ENCODE measurements at places on chromosomes 7 and 10.

DNA sequence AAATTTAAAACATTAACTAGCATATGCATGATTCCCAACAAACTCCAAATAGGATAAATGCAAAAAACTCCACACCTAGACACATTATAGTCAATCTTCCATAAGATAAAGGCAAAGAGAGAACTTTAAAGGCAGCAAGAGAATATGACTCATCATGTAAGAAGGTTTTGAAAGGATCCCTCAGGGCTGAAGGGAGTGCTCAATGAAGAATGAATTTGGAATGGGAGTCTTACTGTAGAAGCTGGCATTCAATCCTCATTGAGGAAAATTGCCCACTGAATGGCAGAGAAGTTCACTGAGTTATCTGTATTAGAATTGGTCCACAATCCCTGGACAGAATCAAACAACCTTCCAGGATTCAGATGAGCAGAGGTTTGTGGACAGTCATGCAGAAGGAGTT, 26.1 kb upstream of the ZNF365 start:
- no peak for DNase-seq

- DNase-seq = no peak
Measured at GRCh38 chr10:30540276-30540675, 89.3 kb downstream of the LYZL2 start.

GRCh38 chr10:121595806-121596688, 2.2 kb downstream of the FGFR2 start:
- no peak for DNase-seq

- DNase-seq = no peak
Measured at GRCh38 chr7:151372612-151373265, 31.1 kb downstream of the NUB1 start.

GRCh38 chr10:103433858-103434257, 18.3 kb downstream of the CALHM2 start:
- DNase-seq = no peak

DNA sequence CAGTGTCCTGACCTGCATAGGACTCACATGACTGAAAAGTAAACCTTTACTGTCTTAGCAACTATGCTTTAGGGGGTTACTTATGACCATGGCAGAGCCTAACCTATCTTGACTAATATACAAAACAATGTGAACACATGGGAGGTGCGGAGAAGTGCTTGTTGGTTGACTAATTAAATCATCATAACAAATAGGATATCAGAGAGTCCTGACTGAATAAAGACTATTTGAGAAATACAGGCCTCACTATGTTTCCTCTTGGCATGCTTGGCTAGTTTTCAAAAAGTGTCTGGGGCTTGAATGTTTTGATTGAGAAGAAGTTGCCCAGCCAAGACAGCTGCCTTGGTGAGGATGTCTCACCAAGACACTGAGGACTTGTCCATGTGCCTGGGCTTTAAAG, 104.4 kb upstream of the PHYHIPL start:
- DNase-seq = no peak

DNA sequence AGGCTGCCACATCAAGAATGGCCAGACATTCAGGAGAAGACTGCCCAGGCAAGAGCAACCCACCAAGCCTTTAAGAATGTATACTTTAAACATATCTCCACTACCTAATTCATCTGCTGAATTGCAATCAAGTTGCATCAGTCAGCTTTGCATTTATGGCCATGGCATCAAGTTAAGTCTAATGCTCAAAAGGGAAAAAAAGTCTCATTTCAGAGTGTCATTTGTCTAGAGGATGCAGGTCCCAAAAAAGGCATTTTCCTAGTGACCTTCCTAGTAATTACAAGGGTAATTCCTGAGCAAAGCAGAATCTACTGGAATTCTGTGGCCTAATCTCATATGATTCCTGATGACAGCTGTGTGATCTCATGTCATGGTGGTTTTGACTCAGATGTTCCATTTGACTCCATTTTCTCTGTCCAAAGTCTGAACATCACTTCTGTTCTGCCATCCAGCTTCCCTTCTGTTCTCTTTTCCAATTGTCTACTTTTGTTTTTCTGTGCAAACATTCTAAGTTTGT, 7.3 kb upstream of the CABCOCO1 start:
- no peak for DNase-seq

- DNase-seq = no peak
Measured at GRCh38 chr7:32264702-32265284, 194.6 kb upstream of the PDE1C start.

- no peak for DNase-seq
Measured at GRCh38 chr7:90843472-90843871, 247.4 kb downstream of the CDK14 start.

- DNase-seq = no peak
Measured at GRCh38 chr7:154915600-154915999, 87.3 kb downstream of the PAXIP1 start.

- DNase-seq = no peak
Measured at GRCh38 chr10:29681676-29682448, 47.1 kb upstream of the SVIL start.

DNA sequence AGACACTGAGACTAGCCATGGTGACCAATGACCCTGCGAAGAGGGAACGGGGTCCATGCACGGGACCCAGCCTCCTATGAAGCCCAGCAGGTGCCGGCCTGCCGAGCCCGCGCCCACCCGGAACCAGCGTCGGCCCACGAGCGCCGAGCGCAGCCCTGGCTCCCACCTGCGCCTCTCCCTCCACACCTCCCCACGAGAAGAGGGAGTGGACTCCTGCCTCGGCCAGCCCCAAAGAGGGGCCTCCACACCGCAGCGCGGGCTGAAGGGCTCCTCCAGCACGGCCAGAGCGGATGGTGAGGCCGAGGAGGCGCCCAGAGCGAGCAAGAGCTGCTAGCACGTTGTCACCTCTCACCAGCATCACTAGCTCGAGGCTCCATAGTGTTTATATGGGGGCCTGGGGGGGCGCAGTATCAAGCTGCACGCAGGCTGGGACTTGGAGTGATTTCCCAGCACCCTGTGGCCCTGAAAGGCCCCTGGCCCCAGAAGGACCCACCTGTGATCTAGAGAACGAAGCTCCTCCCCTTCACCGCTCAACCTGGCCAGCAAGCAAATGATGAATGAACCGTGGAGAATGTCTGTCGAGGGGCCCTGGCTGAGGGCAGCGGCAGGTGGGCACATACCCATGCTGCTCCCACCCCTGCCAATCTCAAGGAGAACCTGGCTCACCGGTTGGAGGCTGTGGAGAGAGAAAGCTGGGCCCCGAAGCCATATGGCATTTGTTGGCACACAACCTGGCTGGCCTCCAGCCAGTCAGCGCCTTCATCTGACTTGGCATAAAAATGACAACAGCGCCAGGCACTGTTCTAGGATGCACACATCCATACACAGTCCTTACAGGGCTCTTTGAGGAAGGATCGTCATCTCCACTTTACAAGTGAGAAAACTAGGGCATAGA, 30.7 kb downstream of the GHRHR start:
- no peak for DNase-seq

DNA sequence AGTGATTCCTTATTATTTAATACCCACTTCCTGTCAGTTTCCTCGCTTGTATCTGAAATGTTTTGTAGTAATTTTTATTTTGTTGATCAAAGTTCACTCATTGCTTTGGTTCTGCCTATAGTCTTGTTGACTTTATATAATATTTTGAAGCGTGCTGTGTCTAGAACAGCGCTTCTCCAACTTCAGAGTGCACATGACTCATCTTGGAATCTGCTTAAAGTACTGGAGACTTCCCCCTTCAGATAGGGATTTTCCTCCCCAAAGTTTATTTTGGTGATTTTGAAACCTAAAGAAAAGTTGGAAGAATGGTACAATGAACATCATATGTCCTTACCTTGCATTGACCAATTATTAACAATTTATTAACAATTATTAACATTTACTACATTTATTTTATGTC, 5.8 kb downstream of the COMTD1 start:
- no peak for DNase-seq

- peak; percentile 23 for DNase-seq
Measured at GRCh38 chr10:58299580-58299979, 30.6 kb downstream of the CISD1 start.

GRCh38 chr10:10796774-10797415, 220.8 kb upstream of the CELF2 start:
- no peak for DNase-seq

GRCh38 chr7:50431722-50432305, 18.3 kb downstream of the FIGNL1 start:
- no peak for DNase-seq

DNA sequence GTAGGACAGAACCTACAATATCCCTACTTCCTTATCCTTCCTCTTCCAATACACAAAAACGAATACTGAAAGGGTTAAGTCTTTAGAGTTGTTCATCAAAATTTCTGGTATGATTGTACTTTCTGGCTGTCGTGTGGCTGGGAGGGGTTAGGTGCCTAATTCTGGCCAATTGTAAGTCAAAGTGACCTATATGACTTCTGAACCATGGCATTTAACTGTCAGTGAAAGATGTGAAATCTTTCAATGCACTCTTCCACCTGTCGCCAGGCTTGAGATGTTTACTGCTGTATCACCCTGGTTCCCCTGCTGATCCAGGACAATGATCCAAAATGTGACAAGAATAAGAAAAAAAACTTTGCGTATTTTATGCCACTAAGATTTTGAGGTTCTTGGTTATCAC, 20.8 kb downstream of the EPC1 start:
- no peak for DNase-seq

DNA sequence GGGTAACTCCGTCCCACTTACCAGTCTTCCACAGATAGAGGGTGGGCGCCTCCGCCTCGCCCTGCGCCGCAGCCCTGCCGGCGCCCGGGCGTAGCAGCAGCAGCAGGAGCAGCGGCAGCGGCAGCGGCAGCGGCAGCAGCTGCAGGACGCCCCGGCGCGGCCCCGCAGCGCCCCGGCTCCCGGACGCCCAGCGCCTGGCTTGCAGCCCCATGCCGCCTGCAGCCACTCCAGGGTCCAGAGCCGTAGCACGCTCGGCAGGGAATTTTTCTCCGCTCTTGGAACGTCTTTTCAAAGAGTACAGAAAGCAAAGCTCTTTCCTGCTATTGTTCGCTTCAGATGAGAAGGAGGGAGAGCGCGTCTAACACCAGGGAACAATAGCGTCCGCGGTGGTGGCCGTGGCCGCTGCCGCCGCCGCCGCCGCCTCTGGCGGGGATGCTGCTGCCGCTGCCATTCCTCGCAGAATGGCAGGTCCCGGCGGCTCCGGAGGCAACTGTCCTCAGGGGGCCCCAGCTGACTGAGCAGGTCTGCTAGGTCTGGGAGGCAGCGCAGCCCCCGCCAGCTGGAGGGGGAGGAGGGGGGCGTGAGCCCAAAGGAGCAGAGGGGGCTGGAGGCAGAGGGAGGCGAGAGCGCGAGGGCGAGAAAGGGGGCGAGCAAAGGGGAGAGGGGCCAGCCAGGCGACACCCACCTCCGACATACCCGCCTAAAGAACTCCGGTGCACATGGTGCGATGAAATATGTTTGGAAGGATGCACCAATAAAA, at the start of gene THSD7A:
THSD7A (minus strand) TSS at position 463 of the 760 bp plus-strand sequence; CDS start at position 211, 252 bp downstream.
- peak; percentile 26 for DNase-seq

- no peak for DNase-seq
Measured at GRCh38 chr7:24054236-24054635, 229.8 kb upstream of the NPY start.

DNA sequence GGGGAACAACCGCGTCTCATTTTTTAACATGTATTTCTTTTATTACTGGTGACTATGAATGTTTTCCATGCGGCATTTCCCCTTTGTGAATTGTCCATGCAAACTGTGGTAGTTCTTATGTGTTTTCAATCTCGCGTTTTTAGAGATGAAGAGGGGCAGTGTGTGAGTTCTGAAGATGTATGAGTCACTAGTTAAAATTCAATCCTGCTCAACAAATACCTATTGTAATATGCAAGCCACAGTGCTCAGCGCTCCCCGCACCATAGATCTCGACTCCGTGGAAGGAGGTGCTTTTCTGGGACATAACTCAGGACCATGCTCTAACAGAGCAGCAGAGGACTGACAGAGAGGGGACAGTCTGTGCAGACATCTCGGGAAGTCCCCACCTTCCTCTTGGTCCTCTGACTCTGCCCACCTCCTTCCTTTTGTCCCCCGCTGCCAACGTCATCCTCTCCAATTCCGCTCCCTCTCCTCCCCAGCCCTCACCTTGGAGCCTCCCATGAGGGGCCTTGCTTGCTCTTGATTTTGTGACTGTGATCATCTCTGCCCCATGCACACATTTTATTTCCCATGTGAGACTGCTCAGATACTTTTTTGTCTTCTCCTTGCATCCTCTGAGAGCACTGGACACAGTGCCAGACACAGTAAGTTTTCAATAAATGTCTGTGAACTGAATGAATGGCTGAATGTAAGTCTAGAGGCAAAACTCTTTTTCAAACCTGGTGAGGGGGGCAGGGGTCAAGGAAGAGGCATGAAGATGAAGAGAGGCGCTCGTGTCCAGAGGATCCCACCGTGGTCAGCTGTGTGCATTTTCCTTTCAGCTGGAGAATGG, 42.7 kb upstream of the PLEKHA1 start:
- no peak for DNase-seq

GRCh38 chr7:96718107-96719003, 8.7 kb upstream of the SEM1 start:
- no peak for DNase-seq

DNA sequence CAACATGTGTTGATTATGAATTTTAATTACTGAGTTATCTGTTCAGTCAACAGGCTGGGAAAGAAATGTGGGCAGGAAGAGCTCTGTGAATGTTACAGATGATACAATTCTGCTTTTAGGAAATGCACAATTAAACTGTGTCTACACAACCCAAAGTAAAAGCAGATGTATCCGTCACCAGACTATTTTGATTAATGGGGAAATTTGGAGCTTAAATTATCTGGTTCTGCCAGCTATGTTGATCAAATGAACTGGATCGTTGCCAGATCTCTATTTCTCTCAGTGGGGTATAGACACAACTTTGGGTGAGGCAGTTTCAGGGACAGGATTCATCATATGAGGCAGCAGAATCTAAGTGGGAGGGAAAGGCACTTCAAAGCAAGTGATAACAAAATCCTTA, 136.5 kb downstream of the NEUROD6 start:
- no peak for DNase-seq

- no peak for DNase-seq
Measured at GRCh38 chr10:1064964-1065247, 8.7 kb downstream of the WDR37 start.

- DNase-seq = no peak
Measured at GRCh38 chr7:128831178-128831993, 1.2 kb downstream of the FLNC start.

DNA sequence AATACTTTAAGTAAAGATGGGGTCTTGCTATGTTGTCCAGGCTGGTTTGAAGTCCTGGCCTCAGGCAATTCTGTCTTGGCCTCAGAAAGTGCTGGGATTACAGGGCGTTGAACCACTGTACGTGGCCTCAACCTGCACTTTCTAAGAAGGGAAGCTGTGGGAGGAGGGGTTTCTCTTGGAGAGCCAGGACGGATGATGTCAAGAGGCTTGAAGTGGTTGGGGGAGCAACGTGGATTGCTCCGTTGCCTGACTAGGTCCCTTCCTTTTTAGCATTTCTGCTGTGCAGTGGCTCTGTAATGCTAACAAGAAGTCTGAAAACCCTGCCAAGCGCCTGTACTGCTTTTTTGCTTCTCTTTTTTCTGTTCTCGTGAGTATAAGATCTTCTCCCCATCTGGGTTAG, 7.2 kb downstream of the BUD23 start:
- DNase-seq = no peak

- DNase-seq = no peak
Measured at GRCh38 chr7:80875537-80876120, 43.2 kb downstream of the SEMA3C start.

Data from GM06990 (cell line).